ENCODE measurements at places on chromosomes 12 and 14.

- no peak for DNase-seq
These were observed 149.4 kb upstream of the PRMT8 start for GRCh38 chr12:3341594-3341993.

- DNase-seq: no peak
These were observed 41.0 kb upstream of the PTGR2 start for GRCh38 chr14:73810478-73811163.

GRCh38 chr12:75959506-75959905 lies 72.1 kb downstream of the PHLDA1 start:
- no peak for DNase-seq

- DNase-seq: peak; percentile 52
These were observed 300.0 kb downstream of the AEBP2 start for GRCh38 chr12:19739195-19739776.

GRCh38 chr12:10563002-10563401 lies 50.4 kb downstream of the MAGOHB start:
- no peak for DNase-seq

DNA sequence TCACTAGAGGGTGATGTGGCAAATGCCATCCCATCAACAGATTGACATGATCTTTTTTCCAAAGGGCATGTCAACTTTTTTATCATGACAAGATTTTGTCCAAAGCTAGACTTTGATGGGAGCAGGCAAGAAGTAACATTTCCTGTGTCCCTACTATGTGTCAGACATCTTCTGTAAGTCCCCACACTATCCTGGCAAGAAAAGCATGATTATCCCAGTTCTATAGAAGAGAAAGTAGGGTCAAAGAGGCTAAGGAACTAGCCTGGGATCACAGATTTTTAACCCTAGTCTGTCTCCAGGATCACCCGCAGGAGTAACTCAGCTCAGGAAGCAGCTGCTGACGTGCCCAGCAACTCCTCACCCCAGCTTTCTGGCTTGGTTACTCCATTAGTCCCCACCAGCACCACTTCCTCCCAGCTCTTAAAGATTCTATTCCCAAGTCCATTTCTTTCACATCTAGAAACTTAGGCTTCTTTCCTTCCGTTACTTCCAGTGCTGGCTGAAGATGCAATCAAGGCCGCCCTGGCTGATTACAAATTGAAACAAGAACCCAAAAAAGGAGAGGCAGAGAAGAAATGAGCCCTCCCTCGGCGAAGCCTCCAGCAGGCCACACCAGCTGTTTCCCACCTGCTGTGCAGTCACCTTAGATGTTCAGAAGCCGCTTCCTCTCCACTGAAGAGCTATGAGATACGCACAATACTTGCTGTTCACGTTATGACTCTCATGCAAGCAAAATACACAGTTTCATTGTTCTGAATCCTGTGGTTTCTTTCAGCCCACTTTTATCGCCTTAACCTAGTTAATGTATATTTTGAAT lies 6.2 kb downstream of the ISCU start:
- DNase-seq: no peak

- no peak for DNase-seq
These were observed 376 bp downstream of the INSM2 start for GRCh38 chr14:35534208-35534872.

DNA sequence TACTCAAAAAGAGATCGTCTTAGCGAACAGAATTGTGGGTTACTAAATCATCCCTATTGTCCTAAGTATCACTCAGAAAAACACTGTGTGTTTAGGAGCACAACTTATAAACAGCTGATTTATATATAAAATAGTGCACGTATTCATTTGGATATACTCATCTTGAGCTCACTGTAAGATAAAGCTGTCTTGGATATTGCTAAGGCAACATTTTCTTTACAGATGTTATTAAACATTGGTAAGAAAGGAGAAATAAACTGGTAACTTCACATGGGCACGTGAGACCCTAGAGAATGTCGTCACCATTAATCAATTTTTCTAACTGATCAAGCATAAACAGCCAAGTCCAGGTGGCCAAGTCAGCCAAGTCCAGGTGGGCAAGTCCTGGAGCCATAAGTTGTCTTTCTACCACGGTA lies 1.7 kb downstream of the PAWR start:
- DNase-seq: no peak

GRCh38 chr14:59344016-59344415 lies 121.2 kb downstream of the GPR135 start:
- DNase-seq: no peak

- no peak for DNase-seq
These were observed 20.9 kb upstream of the ANO2 start for GRCh38 chr12:5965950-5966383.

GRCh38 chr14:93395231-93395630 lies 35.5 kb upstream of the UNC79 start:
- DNase-seq: no peak

DNA sequence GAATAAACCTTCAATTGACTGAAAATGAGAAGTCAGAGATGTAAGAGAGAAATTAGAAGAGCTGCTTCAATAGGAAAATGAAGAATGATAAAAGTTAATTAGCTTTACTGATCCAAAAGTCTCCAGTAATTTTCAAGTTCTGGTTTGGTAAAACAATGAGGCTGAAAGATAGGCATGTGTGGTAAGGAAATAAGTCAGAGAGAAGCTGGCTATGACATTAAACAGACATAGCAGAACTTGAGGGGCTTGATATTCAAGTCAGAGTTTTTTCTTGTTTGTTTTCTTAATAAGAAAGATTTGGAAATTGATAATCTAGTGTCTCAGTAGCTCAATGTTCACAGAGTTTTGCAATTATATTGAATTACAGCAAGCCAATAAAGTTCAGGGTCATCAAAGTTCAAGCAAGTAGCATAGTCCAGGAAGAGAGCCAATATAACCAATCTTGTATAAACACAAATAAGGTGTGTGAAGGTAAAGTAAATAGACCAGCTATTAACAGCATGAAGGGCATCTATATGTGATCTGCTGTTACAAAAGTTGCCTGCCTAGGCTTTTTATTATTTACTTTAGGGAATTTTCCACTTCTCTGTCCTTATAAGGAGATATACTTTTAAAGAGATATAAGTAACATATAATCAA lies 1111.5 kb downstream of the TRHDE start:
- no peak for DNase-seq

DNA sequence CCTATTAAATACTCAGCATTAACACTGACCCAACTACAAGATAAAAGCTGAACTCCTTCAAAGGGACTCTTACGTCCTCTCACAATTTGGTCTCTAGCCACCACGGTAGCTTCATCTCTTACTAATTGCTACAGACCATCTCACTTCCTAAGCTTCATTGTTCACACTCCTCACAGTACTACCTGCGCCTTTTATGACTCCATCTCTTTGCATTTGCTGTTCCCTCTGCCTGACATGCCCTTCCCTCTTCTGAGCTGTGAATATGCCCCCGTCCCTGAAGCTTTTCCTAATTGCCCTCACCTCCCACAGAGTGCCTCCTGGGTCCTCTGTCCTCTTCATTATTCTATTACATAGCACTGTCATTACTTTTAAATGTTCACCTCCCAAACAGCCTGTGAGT lies 2.5 kb downstream of the EEA1 start:
- DNase-seq: no peak

- no peak for DNase-seq
These were observed 29.3 kb upstream of the ATF1 start for GRCh38 chr12:50734409-50735263.

- no peak for DNase-seq
These were observed at the start of gene BATF for GRCh38 chr14:75522224-75522982. TSS of gene BATF (plus strand) at chr14:75522469. CDS start at chr14:75522683, 214 bp downstream.

DNA sequence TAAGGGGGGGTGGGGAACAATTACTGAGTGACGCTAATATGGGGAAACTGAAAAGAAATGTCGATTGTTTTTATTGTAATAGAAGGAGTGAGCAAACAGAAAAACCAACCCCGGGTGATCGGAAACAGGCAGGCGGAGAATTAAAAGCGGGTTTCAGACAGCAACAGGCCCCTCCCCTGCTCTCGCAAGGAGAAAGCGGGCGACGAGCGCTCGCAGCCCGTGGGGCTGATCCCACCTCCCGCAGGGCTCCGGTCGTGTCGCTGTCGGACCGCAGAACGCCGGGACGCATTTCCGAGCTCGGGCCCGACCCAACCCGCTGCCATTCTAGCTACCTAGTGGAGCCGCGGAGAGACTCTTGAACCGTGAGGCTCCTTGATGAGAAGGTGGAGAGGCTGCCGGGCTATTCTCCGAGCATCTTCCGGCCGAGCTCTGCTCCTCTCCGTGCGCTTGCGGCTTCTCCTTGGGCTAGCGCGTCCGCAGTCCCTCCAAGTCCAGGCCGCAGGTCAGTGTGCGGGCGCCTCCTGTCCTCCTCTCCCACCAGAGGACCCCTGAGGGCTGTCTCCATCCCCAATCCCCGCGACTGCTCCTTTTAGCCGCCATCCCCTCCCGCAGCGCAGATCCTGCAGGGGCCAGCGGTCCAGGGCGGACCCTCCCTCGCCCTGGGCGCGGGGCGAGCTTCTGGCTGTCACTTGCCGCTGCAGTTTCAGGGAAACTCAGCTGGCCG lies 4.1 kb upstream of the PAX9 start:
- DNase-seq: no peak

- DNase-seq: no peak
These were observed 589.8 kb upstream of the ATP2B1 start for GRCh38 chr12:90298289-90298948.

GRCh38 chr14:103854822-103855733 lies 7.7 kb upstream of the PPP1R13B start:
- peak; percentile 76 for DNase-seq

- no peak for DNase-seq
These were observed at the start of gene SDS for GRCh38 chr12:113403435-113404415. TSS of gene SDS (minus strand) at chr12:113403887. CDS start at chr12:113399708, 4,179 bp downstream.

DNA sequence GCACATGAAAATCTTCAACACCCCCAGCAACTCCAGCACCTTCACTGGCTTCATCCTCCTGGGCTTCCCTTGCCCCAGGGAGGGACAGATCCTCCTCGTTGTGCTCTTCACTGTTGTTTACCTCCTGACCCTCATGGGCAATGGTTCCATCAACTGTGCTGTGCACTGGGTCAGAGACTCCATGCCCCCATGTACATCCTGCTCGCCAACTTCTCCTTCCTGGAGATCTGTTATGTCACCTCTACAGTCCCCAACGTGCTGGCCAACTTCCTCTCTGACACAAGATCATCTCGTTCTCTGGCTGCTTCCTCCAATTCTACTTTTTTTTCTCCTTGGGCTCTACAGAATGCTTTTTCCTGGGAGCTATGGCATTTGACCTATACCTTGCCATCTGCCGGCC lies 11.5 kb upstream of the OR11G2 start:
- DNase-seq: no peak

DNA sequence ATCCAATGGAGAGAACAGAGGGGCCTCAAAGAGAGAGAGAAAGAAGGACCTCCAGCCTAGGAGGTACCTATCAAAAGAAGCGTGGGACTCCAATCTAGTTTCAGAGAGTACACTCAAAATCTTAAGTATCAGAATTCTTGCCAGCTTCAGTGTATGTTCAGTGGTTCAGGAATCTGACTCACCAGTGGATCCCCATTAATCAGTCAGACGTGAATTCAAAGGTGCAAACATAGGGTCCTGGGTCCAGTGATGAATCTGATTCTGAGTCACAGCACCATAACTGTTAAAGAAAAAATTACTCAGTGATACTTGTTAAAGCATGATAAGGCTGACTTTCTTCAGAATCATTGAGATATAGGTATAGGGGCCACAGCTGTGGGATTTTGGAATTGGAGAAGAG lies 33.2 kb downstream of the ETNK1 start:
- DNase-seq: no peak

DNA sequence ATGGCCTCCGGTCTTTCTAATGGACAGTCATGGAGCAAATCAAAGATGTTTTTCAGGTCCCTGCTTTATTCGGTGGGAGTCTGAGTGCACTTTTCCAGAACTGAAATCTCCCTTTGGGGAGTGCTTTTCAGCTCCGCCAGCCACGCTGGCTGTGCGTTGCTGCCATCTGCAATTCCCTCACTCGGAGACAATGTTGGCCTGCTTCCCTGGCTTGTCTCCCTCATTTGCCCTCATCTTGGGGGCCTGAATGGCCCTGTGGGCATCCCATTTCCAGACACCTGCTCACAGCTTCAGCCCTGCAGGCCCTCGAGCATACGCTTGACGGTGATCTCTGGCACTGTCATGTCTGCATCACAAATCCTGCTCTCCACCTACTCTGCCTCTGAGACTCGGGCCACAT lies 103.8 kb downstream of the CCDC92 start:
- no peak for DNase-seq

DNA sequence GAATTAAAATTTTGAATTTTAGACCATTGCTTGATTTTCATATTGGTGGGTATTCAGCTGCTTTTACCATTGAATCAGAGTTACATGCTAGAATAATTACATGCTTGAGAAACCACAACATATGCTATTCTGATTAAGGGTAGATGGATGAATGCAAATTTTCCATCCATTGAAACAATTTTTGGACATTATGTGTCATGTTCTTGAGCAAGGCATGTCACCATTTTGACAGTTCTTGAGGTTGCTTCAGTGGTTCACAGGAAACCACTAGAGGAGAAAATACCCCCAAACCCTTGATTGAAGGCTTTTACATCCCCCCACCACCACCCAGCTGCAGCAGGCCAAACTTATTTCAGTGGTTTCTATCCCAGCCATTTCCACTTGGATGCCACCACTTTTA lies 13.5 kb downstream of the UBR7 start:
- DNase-seq: no peak

DNA sequence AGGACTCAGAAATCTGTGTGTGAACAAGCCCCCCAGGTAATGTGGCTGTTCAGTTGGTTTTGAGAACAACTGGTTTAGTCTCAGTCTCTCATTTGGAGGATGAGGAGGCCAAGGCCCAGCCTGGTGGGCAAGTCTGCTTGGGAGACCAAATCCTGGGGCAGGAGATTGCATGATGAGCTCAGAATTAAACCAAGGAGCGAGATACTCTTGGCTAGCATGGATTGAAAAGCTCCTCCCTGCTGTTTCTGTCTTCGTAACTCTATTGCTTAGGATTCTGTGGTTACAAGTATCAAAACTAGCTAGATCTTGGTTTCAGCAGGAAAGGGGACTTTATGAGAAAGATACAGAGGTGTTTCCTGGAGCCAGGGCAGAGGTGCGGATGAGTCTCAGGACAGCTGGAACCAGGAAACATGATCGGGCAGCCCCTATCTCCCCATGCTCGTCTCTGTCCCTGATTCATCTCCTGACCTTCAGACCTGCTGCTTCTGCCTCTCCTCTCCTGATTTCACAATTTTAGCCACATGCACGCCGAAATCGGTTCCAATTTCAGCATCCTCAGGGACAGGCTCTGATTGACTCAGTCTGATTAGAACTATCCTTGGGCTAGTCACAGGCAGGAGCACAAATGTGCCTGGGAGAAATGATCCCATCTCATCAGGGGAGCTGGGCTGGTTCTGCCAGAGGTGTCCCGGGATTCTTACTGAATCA lies 40.2 kb upstream of the RIN3 start:
- DNase-seq: no peak

GRCh38 chr12:106098691-106099200 lies 40.0 kb downstream of the NUAK1 start:
- no peak for DNase-seq

GRCh38 chr14:97539884-97540283 lies 742.7 kb downstream of the VRK1 start:
- no peak for DNase-seq

- DNase-seq: no peak
These were observed 476.9 kb upstream of the SYT1 start for GRCh38 chr12:78387721-78388120.

- DNase-seq: no peak
These were observed 41.8 kb downstream of the SMOC1 start for GRCh38 chr14:69921052-69921451.
